ENCODE measurements at places on chromosomes 11 and 22. TPM values are rescaled to one million over a fixed set of nuclear protein-coding genes. Genes with fewer than 3 reads are reported as not detected.

MLC1 gene
- 0.37 TPM for total RNA-seq

LDHAL6A gene
- not detected for total RNA-seq

GRCh38 chr22:17566776-17567175, 3.5 kb downstream of the SLC25A18 start:
- H3K4me3 ChIP-seq, result no peak overlapping the region
- DNase-seq, result no peak
- no peaks in the 10 kb centered on the region for H3K27me3 ChIP-seq
- H3K4me1 ChIP-seq, result peaks cover 22% of the 10 kb centered on the region

GRCh38 chr11:88404391-88404790, 66.9 kb upstream of the CTSC start:
- no peak overlapping the region for H3K4me3 ChIP-seq
- no peak overlapping the region for H3K27ac ChIP-seq
- H3K27me3 ChIP-seq, result no peaks in the 10 kb centered on the region
- no peaks in the 10 kb centered on the region for H3K36me3 ChIP-seq
- H3K4me1 ChIP-seq, result no peaks in the 10 kb centered on the region
- DNase-seq, result no peak

DNA sequence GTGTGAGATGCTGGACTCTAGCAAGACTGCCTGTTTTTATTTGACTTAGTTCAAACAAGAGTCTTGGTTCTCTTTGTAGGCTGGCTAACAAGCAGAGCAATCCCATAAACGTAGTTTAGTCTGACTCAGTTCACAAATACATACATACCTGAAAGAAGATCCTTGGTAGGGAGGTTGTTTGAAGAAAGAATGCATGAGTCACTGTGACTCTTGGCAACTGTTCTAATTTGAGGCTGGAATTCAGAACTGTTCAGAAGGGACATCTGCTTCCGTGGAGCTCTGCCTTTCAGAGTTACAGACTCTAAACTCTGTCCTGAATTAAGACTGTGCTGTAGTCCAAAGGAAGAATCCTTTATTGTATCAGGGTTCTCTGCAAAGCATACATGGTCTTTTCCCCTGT, 32.2 kb downstream of the C2CD3 start:
- H3K36me3 ChIP-seq, result peaks cover 4% of the 10 kb centered on the region
- peak; percentile 83 for DNase-seq
- H3K27ac ChIP-seq, result peak overlapping the region; percentile 58
- H3K4me3 ChIP-seq, result no peak overlapping the region
- H3K4me1 ChIP-seq, result peaks cover 20% of the 10 kb centered on the region

GRCh38 chr11:79237703-79238102, 203.1 kb downstream of the TENM4 start:
- H3K27me3 ChIP-seq, result no peaks in the 10 kb centered on the region
- H3K4me1 ChIP-seq, result no peaks in the 10 kb centered on the region
- H3K27ac ChIP-seq, result no peak overlapping the region
- no peak for DNase-seq
- H3K36me3 ChIP-seq, result no peaks in the 10 kb centered on the region

GRCh38 chr11:62242021-62242420, at the start of gene SCGB1D2:
Gene SCGB1D2 (plus strand): TSS chr11:62242239. CDS start chr11:62242308, 69 bp downstream.
- H3K4me3 ChIP-seq, result no peak within 1 kb of the TSS
- H3K36me3 ChIP-seq, result no peaks in the 10 kb centered on the region
- no peak for DNase-seq
- H3K4me1 ChIP-seq, result no peaks in the 10 kb centered on the region
- no peak within 1 kb of the TSS for H3K27ac ChIP-seq

All from A673 (cell line).